ENCODE measurements at places on chromosomes 1 and 21.

GRCh38 chr1:49111931-49112330, 335.2 kb upstream of the BEND5 start:
- no peak for DNase-seq

DNA sequence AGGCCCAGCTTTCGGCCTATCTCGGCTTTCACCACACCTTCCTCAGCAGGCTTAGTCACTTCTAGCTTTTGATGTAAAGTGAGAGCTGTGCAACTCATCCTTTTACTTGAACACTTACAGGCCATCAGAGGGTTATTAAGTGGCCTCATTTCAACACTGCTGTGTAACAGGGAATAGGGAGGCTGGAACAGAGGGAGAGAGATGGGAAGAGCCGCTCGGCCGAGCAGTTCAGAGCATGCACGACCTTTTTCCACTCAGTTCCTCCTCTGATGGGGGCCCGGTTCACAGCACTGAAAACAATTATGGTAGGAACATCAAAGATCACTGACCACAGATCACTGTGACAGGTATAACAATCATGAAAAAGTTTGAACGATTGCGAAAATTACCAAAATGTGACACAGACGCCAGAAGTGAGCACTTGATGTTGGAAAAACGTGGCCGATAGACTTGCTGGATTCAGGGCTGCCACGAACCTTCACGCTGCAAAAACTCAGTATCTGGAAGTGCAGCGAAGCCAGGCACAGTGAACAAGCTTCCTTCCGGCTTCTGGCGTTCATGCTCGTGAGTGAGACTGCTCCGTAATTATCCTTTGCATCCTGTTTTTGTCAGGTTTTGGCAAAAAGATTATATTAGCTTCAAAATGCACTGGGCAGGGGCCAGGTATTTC, 28.6 kb downstream of the AGPAT3 start:
- DNase-seq = no peak

DNA sequence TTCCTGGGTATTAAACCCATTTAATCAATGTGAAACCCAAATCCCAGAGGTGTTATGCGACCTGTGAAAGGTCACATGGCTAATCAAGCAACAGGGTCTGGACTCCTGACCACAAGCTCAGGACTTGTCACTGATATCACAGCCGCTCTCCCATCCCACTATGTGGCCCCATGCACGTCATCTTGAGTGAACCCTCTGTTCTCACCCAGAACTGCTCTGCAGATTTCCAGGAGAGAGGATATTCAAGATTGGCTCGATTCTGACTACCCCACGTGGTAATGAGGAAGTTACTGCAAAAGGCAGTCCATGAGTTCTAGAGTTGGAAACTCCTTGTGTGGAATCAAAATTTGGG, 173.5 kb upstream of the ETV3 start:
- no peak for DNase-seq

DNA sequence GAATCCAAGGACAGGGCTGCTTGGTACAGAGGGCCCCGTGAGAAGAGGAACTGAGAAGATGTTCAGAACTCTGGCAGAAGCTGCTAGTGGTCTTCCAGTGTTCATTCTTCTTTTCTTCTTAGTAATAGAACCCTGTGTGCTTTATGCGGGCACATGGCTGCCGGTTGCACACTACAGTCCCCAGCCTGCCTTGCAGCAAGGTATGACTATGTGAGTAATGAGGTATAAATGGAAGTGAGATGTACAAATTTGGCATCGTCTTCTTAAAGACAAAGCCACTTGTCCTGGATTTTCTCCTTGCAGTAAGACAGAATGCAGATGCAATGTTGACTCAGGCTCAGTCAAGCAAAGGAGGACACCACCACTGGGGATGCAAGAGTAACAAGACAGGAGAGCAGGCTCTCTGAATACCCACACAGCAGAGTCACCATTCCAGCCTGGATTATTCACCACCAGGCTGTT, 15.0 kb upstream of the ATP1B1 start:
- DNase-seq = no peak

DNA sequence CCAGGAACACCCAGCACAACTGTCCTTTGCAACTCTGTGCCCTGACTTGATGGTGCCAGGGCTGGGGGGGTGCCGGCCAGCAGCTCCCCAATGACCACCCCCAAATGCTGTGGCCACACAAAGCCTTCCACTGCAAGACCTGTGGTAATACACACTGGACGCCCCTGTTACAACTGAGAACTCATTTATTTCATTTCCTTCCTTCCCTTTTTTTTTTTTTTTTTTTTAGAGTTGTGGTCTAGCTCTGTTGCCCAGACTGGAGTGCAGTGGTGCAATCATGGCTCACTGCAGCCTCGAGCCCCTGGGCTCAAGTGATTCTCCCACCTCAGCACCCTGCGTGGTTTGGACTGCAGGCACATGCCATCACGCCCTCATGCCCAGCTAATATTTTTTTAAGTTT, 25.2 kb downstream of the TP73 start:
- DNase-seq = no peak

DNA sequence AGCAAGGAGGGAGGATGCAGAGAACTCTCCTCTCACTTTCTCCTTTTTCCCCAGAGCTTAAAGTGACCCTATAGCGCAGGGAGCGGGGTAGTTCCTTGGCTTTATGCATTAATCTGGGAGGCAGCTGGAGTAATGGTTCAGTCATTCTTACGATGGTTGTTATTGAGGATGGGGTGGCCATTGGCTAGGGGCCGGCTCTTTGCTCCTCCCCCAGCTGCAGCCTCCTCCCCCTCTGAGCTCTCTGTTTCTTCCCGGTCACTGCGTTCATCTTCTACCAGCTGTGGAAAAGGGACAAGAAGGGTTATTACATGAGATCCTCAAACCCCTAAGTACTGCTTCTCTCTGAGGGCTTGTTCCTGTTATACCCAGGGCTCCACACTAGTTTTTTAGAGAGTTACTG, 8.6 kb downstream of the CERS2 start:
- no peak for DNase-seq

GRCh38 chr1:164836614-164837018, 277.6 kb downstream of the PBX1 start:
- no peak for DNase-seq

GRCh38 chr21:16085421-16085820, 355.6 kb downstream of the USP25 start:
- no peak for DNase-seq

DNA sequence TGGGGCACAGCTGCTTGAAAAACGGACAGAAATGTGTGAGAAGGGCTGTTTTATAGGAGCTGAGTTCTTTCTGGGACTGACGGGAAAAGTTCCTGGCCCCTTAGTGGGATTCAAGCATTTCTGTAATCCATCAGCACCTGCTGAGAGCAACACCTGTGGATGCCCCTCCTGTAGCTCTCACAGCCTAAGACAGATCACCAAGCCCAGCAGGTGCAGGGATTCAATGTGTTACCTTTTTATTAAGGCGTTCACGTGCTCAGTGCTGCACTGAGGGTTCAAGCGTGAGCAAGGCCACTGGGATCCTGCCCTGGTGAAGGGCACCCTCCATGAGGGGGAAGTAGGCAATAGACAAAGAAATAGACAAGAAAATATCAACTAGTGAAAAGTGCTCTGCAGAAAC, 14.9 kb downstream of the OLFML2B start:
- DNase-seq = no peak

DNA sequence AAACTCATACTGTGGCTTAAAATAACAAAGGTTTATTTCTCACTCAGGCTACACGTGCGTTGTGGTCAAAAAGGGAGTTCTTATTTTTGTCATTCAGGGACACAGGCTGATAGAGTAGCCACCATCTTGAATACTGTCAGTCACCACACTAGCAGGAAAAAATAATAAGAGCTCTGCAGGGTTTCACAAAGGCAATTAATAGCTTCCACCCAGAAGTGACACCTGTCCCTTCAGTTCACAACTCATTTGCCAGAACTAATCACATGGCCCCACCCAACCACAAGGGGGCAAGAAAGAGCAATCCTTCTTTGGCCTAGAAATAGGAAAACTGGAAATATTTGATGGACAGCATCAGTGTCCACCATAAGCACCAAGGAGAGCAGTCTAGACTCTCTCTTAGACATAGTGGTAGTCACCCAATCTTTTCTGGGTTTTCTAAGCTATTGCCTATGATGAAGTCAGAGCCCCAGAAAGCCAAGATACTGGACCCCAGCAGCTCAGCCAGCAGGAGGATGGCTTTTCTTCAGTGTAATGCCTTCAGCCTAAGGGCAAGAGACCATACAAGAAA, 8.2 kb downstream of the HAPLN2 start:
- no peak for DNase-seq

DNA sequence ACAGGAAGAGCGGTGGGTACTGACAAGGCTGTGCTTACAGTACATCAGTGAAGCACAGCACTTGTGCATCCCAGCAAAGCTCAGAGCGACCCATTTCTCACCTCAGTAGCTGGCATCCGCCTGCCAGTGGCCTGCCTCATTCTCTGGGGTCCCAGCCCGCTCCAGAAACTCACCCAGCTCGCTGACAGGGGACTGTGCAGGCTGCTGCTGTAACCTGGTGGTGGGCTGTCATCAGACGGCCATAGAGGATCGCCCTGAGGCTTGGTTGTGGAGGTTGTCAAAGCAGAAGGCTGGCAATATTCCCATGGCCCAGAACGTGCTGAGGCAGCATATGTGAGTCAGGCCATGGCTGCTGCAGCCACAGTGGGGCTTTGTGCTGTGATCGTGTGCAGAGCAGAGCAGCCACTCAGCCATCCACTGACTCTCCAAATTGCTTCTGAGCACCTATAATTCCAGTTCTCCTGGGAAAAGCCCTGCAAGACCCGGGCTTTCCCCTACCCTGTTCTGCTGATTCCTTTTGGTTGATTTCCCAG, 13.6 kb upstream of the GPR137B start:
- no peak for DNase-seq

DNA sequence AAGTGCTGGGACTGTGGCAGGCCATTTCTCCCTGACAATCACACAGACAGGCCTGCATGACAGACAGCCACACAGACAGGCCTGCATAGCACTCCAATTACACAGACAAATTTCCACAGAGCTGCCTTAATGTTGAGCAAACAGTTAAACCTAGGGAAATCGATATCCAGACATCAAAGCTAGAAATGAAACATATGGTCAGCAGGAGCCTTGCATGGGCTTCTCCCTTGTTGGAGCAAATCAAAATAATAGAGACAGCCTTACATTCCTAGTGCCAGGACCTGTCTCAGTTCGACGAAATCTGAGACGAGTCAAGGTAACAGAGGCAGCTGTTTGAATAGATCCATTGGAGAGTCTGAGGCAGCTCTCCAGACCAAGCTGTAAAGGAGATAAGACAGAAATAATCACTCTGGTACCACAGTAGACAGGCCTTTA, 42.4 kb downstream of the OLFML3 start:
- no peak for DNase-seq

GRCh38 chr1:6414443-6414844, 5.3 kb downstream of the HES2 start:
- peak; percentile 15 for DNase-seq

- DNase-seq = no peak
Measured at GRCh38 chr1:101843160-101843559, 153.6 kb downstream of the OLFM3 start.

GRCh38 chr1:8495928-8496401, 178.1 kb downstream of the SLC45A1 start:
- peak; percentile 13 for DNase-seq

DNA sequence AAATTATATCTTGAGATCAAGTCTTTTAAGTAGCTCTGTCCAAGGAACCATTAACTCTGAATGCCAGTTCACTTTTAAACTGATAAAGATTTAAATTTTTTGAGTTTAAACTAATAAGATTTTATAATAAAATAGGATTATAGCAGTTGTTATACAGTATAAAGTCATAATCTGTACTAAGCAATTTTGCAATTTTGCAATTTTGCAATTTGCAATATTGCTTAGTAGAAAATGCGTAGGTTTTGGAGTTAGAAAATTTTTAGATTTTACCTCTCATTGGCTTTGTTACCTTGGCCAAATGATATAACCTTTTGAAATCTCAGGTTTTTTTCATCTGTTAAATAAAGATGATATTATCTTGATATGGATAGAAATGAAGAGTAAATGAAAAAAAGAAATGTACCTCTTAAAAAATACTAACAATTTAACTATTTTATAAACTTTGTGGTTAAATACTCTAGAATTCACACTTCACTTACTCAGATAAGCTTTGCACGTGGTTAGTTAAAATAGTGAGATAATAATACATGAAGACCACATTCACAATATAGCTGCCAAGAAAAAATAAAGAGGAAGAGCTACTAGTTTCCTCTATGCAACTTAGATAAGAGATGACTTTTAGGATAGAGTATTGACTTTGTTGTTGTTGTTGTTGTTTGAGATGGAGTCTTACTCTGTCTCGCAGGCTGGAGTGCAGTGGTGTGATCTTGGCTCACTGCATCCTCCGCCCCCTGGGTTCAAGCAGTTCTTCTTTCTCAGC, 13.9 kb downstream of the CCDC18 start:
- DNase-seq = no peak

DNA sequence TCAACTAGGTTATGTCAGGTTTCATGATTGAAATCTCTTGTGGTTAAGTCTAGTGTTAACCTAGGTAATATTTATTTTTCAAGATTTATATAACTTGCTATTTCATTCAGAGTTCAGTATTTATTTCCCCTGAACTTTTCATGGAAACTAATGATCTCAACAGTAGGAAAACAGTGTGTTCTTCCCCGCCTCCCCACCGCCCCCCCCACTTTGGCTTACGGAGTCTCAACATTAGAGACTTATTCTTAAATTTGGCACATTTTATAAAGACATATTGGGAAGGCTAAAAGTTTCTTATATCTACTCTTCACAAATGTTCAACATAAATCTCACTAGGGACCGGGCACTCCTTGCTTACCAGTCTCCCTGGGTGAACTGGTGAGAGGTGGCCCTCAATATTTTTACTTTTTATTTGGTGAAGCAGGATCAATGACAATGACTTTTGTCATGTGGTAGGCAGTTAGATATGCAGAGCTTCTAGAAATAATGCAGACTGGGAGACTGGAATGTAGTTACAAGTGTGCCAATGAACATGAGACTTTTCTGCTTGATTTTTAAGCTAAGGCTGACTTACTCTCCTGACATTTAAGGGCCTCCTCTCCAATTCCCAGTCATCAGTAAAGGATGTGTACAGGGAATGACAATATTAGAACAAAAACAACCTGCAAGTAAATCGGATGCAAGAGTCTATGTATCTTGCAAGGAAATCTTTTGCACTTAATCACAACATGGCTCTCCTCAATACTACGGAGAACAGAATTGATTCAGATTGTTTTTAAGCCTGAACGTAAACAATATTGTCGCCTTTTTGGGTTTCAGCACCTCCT, 1.7 kb upstream of the MAN1A2 start:
- DNase-seq = no peak

- DNase-seq = peak; percentile 40
Measured at GRCh38 chr1:156052862-156053767, 483 bp downstream of the UBQLN4 start.

- DNase-seq = no peak
Measured at GRCh38 chr1:21378705-21379494, 61.0 kb upstream of the NBPF3 start.

DNA sequence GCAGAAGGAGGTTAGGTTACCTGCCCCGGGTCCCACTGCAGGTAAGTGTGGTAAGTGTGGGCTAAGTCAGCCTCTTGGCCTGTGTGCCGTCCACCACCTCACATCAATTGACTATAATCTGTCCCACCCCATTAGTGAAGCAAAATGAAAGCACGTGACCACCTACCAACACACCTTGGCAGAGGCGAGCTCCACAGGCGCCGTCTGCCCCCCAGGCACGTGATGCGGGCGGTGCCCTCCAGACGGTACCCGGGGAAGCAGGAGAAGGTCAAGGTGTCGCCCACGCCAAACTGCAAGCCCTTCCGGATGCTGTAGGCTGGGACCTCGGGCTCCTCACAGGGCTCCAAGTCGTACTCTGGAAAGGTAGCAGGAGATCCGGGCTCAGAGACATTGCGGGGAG, 149.5 kb upstream of the HMGB4 start:
- DNase-seq = no peak

GRCh38 chr1:162629651-162630050, 2.6 kb upstream of the DDR2 start:
- no peak for DNase-seq

- no peak for DNase-seq
Measured at GRCh38 chr1:91338501-91338900, 66.1 kb downstream of the HFM1 start.
